ENCODE measurements at places on chromosomes 6 and 20. TPM values are rescaled to one million over a fixed set of nuclear protein-coding genes. Genes with fewer than 3 reads are reported as not detected.

The ZNF391 gene
- 3.2 TPM for polyA plus RNA-seq

The SMOC2 gene
- polyA plus RNA-seq: 143 TPM

The PBOV1 gene
- not detected for polyA plus RNA-seq

The ZSCAN26 gene
- 10.5 TPM for polyA plus RNA-seq

The DLK2 gene
- 1.9 TPM for polyA plus RNA-seq

The SENP6 gene
- 19.6 TPM for polyA plus RNA-seq

The REM1 gene
- 0.25 TPM for polyA plus RNA-seq

The ULBP3 gene
- not detected for polyA plus RNA-seq

The MYLK4 gene
- polyA plus RNA-seq: 0.31 TPM

The NRN1 gene
- polyA plus RNA-seq: 44.2 TPM

The CCM2L gene
- polyA plus RNA-seq: 6.7 TPM

The LBP gene
- not detected for polyA plus RNA-seq

The CRNKL1 gene
- 17.7 TPM for polyA plus RNA-seq

The SLC32A1 gene
- 0.95 TPM for polyA plus RNA-seq

The PDYN gene
- polyA plus RNA-seq: 1.0 TPM

Measured in brain (organoid and tissue), 16 donors.